ENCODE measurements at places on chromosomes 3 and 15.

DNA sequence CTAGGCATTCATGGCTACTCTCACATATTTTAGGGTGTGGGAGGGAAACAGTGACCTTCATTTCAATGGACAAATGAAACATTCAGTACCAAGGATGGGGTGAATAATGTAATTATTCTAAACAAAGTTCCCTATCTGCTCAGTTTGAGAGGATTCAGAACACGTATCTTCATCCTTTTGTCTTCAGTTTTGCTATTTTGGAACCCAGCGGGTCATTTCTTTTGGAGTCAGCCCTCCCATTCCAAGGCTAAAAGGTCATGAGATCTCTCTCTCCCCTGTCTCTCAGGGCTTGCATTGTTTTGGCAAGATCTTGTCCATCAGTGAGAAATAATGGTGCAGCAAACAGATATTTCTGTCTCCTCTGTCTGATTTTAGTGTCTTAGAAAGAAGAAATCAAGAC is 16.3 kb upstream of the GATM start:
- no peak for DNase-seq

- DNase-seq = no peak
Observed at GRCh38 chr3:111715911-111716523, 120.9 kb upstream of the ZBED2 start.

DNA sequence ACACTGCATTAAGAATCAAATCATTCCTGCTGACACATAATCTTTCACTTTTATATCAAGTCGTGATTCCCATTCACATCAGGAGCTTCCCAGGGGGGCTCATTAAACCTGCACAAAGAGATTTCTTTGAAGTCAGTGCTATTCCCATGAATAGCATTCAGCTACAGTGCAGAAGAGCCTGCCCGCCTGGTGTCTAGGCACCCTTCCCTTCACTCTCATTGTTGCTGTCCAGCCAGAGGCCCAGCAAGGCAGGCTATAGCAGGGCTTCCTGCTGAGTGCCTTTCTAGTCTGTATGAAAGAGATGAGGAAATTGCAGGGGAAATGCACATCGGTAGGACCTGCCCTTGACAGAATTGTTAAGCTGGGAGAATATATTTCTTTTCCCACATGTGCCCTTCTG is 4.5 kb upstream of the GJD2 start:
- no peak for DNase-seq

DNA sequence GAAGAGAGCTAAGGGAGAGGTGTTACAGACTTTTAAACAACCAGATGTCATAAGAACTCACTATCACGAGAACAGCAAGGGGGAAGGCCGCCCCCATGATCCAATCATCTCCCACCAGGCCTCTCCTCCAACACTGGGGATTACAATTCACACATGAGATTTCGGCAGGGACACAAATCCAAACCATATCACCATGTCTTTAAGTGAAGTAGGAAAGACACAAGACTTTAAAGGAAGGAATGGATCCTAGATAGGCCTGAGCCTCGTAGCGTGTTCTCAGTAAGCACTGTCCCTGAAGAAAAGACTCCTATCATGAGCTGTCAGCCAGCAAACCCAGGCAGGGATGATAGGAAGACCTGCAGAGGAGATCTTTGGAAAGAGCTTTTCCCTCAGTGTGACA is 15.1 kb upstream of the RPS27L start:
- DNase-seq = no peak

DNA sequence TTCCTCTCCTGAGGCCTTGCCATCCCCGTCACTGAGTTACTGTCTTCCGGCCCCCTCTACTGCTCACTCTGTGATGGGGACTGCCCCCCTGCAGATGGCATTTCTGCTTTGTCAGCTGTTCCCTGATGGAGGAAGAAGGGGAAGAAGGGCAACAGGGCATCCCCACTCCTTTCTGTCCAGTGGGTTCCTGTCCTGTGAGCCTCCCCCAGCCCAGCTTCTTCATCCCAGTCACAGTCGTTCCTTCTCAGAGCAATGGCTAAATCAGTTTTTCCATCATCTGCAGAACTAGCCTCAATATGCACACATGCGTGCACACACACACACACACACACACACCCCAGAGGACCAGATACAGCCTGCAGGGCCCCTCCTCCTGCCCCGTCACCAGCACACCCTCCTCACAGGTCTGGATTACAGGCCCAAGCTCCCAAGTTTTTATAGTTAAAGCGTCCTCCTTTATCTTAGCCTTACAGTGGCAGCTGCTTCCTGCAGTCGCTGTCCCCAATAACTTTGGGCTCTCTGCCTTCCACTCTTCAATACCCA is 21.4 kb downstream of the ALDH1L1 start:
- no peak for DNase-seq

DNA sequence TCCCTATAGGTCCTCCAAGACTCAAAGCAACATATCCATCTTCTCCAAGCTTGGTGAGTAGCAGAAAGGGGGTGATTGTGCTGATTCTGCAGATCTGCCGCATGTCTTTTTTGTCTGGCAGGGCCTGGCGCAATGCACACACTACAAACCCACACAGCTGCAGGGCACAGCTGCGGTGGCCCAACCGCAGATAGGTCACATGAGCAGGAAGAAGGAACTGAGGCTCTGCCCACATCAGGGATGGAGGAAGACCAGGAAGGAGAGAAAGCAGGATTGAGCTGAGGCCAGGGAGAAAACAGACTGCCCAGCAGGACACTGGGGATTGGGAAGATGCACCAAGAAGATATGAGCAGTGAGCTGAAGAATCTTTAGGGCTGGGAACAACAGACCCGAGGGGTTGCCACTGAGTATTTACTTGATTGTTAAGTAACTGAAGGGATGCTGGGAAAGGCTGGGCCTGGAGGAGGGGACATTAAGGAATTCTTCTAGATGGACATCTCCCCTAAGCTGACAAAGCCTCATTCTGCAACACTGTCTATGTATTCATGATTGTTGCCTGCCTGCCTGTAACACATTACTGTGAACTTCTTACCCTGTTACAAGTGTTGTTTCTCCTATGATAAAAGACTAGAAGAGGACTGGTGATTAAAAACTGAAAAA is 126.7 kb downstream of the MYLK start:
- DNase-seq = no peak

DNA sequence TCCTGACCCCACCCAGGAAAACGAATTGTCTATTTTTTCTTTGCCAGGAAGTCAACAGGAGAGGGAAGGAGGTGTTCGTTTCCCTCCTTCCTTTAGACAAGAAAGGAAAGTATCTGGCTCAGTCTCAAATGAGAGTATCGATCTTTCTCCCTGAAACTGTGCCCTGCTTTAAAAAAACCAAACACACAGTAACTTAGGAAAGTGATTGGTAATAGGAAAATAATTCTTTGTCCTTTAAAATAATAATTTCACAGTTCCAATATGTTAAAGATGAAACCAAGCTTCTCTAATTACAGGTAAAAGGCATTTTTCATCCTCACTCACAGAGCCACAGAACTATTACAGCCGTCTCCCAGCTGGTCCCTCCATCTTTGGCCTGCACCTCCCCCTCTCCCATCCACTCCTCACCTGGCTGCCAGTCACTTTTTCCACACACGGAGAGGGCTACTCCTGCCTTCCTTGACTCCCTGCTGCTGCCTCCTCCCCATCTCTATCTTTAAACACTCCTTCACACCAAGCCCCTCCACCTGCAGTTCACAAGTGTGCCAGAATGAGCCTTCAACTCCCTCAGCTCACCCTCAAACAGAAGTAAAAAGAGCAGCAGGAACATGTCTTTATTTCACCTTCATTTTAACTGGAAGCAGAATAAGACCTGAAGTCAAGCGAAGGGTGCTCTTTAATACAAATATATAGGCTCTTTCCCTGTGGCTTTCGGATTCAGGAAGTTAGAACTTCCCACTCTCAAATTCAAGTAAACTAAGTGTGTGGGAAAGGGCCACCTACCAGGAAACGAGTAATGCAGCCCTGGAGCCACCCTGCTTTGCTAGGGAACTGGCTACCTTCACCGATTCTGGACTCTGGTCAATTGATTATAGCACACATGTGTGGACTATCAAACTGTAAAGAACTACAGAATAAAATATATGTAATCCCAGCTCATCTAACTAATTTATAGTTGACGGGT is 116.4 kb downstream of the SENP2 start:
- DNase-seq = no peak

GRCh38 chr3:152193673-152194267 is 75.0 kb upstream of the MBNL1 start:
- DNase-seq = no peak

Measured in NCI-H2081 treated with DMSO at 0.1 percent for 48 hours (cell line).